ENCODE measurements at places on chromosomes 1 and 21.

- no peak for DNase-seq
Measured at GRCh38 chr1:193367863-193368262, 181.4 kb upstream of the B3GALT2 start.

DNA sequence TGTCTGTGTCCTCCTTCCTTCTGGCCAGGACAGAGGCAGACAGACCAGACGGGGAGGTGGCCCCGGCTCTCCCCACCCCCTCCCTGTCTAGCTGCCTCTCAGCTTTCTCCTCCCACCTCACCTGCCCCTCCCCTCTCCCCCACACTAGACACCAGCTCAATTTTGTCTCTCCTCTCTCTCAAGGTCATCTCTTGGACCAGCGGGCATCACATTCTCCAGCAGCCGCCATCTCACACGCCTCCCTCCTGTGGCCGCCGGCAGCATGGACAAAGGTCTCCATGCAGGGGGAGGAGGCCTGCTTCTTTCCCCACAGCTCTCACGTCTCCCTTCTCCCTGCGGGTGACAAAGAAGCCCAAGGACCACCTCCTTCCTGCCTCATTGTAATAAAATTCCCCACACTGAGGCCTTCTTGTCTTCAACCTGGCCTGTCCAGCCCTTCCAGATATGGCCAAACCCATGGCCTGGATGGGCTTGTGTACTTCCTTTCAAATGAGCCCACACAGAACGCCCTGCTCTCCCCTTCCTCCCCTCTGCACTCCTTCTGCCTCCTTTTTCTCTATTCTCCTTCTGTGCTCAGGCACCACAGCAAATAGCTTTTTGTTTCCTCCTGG is 14.6 kb downstream of the OPTC start:
- no peak for DNase-seq

DNA sequence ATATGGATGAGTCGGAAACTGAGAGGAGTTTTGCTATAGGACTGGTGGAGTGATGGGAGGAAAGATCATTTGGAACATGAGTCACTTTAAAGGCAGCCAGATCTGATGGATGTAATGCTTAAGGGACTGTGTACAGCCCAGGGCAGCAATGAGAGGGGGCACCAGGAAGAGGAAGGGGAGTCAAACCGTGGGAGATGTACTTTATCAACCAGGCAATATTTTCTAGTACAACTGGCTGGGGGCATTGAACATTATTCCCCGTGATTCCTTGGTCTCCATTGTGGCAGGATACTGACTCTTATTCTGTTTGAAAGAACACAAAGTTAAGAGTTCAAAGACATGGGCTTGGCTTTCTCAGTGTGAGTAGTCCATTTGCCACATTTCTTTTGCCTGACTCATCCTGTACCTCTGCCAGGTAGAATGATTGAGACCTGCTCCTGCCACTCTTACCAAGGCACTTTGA is 268.2 kb upstream of the NR5A2 start:
- DNase-seq = no peak

GRCh38 chr1:202320081-202320405 is 21.7 kb downstream of the UBE2T start:
- no peak for DNase-seq

DNA sequence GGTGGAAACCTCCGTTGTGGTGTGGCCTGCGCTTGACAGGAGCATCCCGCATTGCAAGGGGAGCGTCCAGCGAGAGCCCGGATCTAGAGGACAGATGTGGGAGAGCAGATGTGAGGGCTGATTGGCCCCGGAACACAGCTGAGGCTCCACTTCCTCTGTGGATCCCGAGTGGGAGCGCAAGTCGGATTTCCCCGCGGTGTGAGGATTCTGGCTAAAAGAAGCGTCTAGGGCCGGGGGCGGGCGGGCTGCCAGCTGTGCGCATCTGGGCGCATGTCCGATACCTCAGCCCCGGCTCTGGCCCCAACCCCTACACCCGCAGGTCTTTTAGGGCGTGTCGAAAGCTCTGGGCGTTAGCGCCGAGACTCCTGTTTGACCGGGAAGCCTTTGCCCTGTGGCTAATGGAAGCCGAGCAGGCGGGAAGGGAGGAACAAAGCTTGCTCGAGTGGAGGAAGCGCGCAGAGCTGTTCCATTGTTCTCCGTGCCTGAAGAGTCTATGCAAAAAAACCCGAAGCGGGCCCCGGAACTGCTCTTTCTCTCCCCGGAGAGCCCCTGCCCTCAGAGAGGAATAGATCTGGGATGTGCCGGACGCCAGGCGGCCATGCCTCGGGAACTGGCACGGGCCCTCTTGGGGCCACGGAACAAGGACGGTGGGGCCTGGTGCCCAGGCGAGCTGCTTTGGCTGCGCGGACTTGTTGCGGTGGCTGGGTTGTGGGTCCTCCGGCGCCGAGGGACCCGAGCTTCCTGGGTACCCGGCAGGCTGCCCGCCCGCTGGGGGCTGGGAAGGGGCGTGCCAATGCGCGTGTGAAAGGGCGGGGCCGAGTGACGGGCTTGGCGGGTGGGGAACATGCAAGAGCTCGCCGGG is 111.1 kb downstream of the NAV1 start:
- DNase-seq = peak; percentile 79

DNA sequence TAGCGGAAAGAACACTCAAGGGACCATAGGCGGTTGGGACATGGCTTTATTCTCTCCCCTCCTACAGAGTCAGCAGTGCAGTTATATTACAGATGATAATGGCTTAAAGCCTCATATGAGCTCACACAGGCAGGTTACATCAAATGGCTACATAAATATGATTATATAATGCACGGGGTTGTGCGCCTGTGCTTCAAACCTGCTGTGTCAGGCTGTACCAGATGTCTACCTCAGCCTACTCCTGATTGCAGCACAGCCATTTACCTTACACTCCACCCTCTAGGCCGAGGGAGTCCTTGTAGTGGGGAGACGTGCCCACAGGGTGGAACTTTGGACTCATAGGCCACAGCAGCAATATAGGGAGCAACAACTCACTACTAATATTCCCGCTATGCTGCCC is 16.4 kb upstream of the TBX19 start:
- no peak for DNase-seq

- no peak for DNase-seq
Measured at GRCh38 chr1:107575226-107575625, 389.8 kb downstream of the VAV3 start.

GRCh38 chr1:89701746-89702241 is 68.9 kb downstream of the LRRC8C start:
- no peak for DNase-seq

- DNase-seq = no peak
Measured at GRCh38 chr1:7727809-7728471, 43.2 kb upstream of the VAMP3 start.

- no peak for DNase-seq
Measured at GRCh38 chr1:155008015-155008941, 5.7 kb downstream of the ZBTB7B start.

- DNase-seq = peak; percentile 44
Measured at GRCh38 chr1:221045842-221046831, 166.9 kb downstream of the HLX start.

- peak; percentile 68 for DNase-seq
Measured at GRCh38 chr1:229661022-229661877, 35.2 kb downstream of the URB2 start.

GRCh38 chr1:25513666-25514065 is 29.7 kb upstream of the LDLRAP1 start:
- no peak for DNase-seq

DNA sequence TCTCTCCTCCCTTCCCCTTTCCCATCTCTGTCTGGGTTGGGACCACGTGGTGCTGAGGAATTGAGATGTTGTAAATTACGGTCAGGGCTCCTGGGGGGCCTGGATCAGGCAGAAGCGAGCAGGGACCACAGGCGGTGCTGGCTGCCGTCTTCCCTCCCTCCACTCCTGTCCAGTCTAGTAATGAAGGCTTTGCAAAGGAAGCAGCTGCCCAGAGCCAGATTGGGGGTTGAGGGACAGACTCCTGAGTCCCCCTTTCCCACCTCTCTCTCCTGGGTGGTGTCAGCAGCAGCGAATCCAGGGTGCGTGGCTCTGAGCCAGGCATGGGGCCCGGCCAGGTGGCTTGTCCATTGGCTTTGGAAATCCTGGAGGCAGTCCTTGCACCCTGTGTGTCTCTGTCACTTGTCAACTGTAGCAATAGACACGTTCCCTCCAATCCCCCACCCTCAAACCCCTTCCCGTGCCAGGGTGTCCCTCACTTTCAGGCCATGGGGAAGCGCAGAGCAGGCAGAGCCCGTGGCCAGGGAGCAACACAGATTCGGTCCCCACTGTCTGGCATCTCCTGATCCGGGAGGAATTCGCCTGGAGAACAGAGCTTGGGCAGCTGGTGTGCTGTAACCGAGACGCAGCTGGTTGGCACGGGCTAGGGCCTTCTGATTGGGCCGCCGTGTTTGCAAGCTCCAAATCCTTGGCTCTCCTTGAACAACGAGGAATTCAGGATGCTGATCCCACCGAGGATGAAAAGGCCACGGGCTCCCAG is 64.8 kb upstream of the WNT4 start:
- peak; percentile 4 for DNase-seq

GRCh38 chr1:182598296-182598695 is 5.9 kb downstream of the RGS16 start:
- no peak for DNase-seq

GRCh38 chr1:219834314-219834917 is 93.9 kb downstream of the SLC30A10 start:
- DNase-seq = no peak

- DNase-seq = peak; percentile 30
Measured at GRCh38 chr1:154847891-154848290, 22.2 kb downstream of the KCNN3 start.

- DNase-seq = peak; percentile 17
Measured at GRCh38 chr1:53919675-53920066, 25.7 kb downstream of the DIO1 start.

DNA sequence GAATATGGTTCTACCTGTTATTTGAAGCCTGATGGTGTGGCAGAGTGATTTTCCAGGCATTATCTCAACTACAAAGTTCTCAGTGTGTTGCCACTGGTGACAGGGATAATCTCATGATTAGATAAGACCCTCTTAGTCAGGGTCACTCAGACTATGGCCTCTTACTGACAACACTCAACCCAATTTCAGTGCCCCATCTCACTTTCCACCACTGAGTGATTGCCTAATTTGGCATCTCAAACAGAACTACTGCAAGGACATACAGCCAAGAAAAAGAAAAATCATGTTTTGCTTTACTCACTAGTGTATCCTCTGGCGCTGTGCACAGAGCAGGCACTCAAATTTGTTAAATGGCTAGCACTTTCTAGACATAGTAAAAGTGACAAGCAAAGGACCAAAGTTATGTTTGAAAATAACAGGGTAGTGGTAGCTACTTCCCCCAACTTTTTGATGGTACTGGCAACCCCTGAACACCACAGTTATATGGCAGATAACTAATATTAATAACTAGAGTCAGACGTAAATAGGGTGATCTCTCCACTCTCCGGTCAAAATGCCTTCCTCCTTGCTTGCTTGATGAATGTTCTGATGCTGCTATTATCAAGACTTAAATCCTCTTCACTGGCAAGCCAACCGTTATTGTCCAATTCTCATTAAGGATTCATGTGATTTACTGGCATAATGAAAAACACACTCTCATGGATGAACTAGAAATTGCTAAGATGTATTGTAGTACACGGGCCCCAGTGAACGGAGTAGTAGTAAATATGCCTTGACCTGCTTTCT is 37.1 kb upstream of the SLC30A10 start:
- no peak for DNase-seq

GRCh38 chr1:155064111-155064831 is 731 bp downstream of the EFNA4 start:
- no peak for DNase-seq

- no peak for DNase-seq
Measured at GRCh38 chr1:201898992-201899391, 10.3 kb downstream of the SHISA4 start.

- DNase-seq = peak; percentile 24
Measured at GRCh38 chr1:63322114-63322943, at the start of gene FOXD3. Gene FOXD3 (plus strand): TSS chr1:63322567. CDS start chr1:63323059, 492 bp downstream.

- no peak for DNase-seq
Measured at GRCh38 chr1:107940017-107940577, 24.9 kb downstream of the VAV3 start.

DNA sequence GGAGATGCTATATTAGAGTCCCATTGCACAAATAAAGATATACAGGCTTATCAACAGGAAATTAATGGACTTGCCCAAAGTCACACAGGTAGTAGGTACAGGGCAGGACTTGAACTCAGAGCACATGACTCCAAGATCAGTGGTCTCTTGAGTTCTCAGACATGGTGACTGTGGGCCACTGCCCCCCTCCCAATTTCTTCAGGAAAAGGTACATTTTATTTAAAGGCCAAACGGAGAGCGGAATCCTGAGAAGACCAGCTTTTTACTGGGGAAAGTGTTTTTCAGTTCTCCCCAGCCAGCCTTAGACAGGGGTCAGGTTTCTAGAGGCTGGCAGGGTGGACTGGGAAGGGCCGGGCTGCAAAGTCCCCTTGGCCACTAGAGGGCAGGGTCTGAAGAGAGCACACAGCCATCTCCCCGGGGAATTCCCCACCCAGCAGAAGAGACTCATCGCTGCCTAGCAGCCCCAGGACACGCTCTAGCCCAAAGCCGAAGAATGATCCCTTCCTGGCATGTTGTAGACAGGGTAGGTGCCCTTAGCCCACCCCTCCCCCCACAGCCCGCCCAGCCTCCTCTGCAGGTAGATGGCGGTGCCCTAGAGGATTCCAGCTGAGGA is 29.7 kb downstream of the ACP6 start:
- DNase-seq = peak; percentile 80

- DNase-seq = no peak
Measured at GRCh38 chr1:182355723-182356098, 35.9 kb downstream of the GLUL start.

DNA sequence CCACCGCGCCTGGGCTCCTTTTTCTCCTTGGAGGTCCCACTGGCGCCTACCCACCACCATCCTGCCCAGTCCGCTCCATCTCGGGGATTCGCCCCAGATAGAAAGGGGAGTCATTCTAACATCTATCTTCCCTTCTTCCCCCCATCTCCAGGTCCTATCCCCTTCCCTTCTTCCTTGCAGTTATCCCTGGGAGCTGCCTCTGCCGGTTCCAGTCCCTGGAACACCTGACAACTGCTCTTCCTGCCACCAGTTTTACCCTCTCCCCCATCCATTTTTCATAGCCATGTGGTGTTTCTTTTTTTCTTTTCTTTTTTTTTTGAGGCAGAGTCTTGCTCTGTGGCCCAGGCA is 12.0 kb upstream of the COL16A1 start:
- no peak for DNase-seq

DNA sequence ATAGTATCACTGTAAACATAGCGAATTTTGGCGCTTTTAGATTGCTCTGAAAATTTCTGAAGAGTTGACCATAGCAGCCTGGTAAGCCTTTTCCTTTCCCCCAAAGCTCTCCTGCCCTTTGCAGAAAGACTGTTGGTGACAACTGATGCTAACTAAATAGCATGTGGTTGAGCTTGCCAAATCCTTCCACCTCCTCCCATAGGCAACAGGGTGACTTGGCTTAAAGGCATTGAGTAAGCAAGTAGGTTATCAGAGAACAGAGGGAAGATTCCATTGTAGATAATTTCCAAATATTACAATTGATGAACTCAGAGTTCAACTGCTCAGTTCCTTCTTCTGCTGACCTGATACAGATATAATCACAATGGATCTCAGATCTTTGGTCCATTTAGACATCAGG is 19.9 kb upstream of the HMGCL start:
- no peak for DNase-seq

GRCh38 chr1:107228704-107229371 is 88.0 kb downstream of the NTNG1 start:
- peak; percentile 48 for DNase-seq

- no peak for DNase-seq
Measured at GRCh38 chr1:52404975-52405338, 555 bp downstream of the PRPF38A start.

GRCh38 chr1:231068762-231069161 is 28.7 kb upstream of the FAM89A start:
- DNase-seq = no peak

Measured in AG10803 (cell line).